ENCODE measurements at places on chromosomes 4 and X.

DNA sequence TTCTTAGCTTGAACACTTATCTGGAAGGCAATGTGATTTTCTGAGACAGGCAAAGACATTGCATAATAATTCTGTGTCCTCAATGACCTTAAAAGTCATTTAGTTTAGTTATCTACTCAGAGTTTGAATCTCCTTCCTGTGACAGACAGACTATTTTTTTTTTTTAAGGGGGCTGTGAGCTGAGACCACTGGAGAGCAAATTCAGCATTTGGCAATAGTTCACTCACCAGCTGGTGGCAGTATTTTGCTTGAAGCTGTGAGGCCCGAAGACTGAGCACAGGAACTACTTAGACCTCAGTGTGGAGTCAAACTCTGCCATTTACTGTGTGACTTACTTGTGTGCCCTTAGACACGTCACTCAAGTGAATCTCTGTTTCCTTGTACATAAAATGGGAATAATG lies 22.9 kb upstream of the CPE start:
- DNase-seq: peak; percentile 62

DNA sequence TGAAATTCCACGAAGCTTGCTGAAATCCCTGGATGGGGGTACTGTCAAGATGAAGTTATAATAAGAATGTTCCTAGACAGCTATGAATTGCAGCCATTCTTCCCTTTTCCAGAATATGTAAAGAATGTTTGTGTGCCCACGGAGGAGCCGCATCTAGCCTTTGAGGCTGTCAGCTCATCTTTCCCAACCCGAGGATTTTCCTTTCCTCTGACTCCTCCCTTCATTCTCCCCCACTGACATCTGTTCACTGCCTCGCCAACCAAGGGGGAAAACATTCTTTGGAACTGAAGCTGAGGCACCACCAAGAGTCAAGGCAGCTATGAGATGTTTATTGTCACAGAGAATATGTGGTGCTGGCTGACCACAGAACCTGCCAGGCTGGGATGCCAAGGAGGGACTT lies 8.8 kb downstream of the NHSL2 start:
- DNase-seq: no peak

DNA sequence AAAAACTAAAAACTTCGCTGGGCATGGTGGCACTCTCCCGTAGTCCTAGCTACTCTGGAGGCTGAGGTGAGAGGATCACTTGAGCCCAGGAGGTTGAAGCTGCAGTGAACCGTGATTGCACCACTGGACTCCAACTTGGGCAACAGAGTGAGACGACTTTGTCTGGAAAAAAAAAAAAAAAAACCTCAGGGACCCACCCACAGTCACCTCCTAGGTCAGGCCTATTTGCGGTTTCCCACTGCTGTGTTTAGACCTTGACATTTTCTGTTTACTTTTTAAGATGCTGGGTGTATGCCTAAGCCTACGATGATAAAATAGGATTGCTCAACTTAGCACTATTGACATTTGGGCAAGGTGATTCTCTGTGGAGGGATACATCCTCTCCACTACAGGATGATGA lies 197.4 kb upstream of the TBL1X start:
- no peak for DNase-seq

DNA sequence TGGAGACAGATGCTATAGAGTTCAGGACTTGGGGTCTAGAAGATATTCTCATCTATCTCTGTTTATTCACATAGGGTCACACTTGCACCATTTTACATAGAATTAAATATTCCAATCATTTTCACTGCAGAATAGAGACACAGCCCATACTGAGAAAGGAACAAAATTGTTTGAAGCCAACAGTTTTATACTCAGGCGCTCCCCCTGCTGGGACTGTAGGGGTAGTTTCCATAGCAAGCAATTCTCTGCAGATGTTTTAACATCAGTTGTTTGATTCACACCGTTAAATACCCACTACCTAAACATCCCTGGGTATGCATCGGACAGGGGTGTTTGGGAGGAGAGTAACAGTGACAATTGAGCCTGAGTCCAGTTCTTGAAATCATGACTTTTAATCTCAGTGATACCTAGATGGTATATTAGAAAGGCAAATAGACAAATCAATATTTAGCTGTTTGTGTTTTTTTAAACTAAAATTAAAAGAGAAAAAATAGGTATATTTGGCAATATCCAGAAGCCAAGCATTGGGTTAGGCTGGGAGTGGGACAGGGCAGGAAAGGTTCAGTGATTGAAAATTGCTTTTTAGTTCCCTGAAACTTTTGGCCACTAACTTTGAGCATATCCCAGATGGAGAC lies 33.8 kb downstream of the LONRF3 start:
- DNase-seq: peak; percentile 20

DNA sequence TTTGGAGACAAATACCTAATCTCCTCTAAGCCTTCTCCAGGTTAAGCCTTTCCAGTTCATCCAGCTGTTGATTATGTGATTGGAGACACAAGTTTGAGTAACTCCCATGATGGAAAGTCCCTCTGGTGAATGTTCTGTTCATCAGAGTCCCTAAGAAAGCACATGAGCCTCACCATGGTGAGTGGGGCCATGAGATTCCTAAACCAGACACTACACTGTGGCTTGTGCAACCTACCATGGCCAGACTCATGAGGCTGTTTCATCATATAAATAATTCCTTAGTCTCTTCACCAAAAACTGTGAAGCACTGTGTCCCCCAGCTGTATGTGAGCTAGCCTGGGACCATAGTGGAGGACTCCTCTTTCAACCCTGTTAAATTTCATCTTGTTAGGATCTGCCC lies 14.4 kb downstream of the PKD2 start:
- DNase-seq: no peak

- DNase-seq: no peak
Measured at GRCh38 chrX:18691431-18691830, 16.0 kb upstream of the PPEF1 start.

GRCh38 chr4:153024466-153024865 lies 88.3 kb downstream of the FHDC1 start:
- no peak for DNase-seq

DNA sequence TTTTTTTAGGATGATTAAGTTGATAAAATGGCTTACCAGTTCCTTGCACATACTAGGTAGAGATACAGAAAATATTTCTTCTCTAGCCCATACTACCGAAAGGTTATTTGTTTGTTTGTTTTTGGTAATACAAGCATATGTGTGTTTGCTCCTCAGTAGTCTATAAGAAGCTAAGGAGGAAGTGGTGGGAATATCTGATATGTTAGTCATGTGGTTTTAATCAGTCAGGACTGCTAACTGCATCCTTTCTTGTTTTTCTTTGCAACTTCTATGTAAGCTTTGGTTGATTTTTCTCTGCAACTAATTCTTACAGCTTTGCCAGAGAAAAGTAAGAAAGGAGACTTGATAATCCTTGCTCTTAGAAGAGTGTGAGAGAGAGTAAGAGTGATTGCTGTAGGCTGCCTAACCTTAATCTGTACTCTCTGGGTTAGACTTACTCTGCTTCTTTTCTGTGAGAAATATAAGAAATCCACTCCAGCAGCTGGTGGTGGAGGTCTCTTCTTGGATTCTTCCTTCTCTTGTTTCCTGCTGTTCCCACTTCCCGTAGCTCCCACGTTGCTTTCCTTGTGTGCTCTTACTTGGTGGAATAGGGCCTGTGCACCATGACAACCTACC lies 28.3 kb downstream of the SEPTIN11 start:
- no peak for DNase-seq

DNA sequence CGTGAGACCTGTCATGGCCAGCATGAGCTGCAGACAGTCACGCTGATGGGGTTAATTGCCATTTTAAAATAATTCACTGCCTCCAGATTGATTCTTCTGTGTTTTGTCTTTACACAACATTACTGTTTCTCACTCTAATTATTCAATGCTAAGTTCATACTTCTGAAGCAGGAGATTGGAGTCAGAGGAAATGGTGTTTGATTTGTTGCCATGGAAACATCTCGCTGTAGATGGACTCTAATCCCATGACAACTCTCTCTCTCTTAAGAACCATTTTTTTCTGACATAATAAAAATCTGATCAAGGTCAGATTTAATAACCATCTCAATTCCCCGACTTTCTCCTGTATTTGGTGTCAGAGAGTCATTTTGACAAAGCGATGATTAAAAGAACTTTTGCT lies 209.0 kb downstream of the IDS start:
- no peak for DNase-seq

DNA sequence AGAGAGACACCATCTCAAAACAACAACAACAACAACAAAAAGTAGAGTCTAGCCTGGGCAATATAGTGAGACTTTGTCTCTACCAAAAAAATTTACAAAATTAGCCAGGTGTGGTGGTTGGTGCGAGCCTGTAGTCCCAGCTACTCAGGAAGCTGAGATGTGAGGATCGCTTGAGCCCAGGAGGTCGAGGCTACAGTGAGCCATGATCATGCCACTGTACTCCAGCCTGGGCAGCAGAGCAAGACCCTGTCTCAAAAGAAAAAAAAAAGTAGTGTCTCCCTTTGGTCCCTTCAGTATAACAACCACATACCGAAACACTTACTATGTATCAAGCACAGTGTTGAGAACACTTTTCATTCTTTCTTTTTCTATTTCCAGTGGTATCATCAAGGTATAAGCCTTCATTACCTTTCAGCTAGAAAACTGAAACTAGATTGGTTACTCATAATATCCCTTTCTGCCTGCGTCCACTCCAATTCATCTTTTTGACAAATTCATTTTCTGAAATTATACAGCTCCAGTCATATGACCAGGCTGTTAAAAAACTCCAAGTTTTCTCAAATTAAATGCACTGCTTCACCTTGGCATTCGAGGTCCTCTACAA lies 54.1 kb downstream of the RPS6KA3 start:
- peak; percentile 44 for DNase-seq

DNA sequence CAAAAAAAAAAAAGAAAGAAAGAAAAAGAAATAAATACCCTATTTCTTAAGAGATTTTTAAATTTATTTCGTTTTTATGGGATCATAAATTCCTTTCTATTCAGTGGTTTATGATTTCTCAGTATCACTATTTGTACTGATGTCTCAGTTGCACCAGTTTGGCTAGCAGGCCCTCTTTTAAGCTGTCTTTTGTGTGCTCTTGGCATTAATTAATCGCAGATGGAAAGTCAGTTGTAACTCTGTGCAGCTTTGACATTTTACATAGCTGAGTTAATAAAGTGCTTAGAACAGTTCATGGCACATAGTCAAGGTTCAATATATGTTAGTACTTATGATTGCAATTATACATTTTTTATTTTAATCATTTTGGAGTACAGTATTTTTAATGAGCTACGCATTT lies 123.7 kb upstream of the NUDT6 start:
- DNase-seq: no peak

DNA sequence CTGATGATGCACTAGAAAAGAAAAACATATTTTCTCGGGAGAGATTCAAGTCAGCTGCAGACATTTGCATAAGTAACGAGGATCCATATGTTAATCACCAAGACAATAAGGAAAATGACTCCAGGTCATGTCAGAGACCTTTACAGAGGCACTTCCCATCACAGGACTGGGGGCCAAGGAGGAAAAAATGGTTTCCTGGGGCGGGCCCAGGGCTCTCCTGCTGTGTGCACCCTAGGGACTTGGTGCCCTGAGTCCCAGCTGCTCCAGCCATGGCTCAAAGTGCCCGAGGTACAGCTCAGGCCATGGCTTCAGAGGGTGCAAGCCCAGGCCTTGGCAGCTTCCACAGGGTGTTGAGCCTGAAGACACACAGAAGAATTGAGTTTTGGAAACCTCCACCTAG lies 415.4 kb upstream of the FRG1 start:
- no peak for DNase-seq

DNA sequence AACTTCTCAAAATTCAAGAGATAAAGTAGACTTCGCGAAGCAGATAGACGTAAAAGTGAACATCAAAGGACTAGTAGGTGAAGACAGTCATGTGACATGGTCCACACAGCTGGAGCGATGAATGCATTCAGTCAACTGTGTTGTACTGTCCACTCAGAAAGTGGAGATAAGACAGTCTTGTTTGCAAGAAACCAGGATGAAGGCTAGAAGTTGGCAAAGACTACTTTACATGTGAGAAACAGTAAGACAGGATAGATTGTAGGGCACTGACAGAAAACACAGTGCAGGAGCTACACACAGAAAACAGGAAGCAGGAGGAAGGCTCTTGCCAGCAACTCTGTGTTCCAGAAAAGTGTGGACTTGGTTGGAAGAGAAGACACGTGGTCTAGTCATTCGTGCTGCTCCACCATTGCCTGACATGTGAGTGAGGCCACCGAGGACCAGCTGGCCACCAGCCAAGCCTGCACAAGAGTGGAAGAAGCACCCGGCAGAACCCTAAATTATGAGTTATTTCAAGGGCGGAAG lies 78.9 kb downstream of the FAT1 start:
- DNase-seq: no peak

DNA sequence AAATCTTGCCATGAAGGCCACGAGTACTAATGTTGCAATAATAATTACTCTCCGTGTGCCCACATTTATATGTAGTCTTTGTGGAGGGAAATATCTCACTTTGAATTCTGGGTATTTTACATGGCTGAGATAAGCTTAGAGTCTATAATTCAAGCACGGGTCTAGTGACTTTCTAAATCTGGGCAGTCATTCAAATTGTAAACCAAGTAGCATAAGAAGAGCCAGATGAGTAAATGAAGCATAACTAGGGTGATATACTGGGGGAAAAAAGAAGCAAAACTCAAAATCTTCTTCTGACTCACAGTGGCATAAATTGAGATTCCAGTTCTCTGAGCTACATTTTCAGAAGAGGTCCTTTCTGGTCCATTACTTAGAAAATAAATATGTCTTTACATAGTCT lies 53.0 kb downstream of the MAPK10 start:
- no peak for DNase-seq

GRCh38 chr4:100644150-100644549 lies 126.3 kb upstream of the EMCN start:
- DNase-seq: no peak

DNA sequence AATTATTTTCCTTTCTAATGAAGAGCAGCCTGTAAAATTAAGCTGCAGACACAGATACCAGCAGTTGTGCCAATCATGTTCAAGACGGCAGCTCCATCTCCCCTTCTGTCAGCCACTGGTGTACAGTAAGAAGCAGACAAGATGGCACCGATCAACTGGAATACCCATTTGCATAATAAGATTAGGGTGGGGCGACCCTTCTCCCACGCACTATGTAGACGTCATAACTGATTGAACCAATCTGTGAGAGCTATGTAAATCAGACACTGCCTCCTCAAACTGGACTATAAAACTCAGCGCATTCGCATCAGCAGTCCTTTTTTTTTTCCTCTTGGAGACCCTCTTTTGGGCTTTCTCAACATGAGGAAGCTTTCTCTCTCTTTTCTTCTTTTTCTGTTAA lies 40.4 kb upstream of the INTS6L start:
- no peak for DNase-seq

DNA sequence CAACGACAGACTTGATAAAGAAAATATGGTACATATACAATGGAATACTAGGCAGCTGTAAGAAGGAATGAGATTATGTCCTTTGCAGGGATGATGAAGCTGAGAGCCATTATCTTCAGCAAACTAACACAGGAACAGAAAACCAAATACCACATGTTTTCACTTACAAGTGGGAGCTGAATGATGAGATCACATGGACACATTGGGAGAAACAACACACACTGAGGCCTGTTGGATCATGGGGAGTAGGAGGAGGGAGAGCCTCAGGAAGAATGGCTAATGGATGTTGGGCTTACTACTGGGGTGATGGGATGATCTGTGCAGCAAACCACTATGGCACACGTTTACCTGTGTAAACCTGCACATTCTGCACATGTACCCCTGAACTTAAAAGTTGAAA lies 209.7 kb downstream of the SPRY1 start:
- DNase-seq: no peak

GRCh38 chrX:138858438-138858837 lies 146.9 kb upstream of the FGF13 start:
- DNase-seq: no peak

Measured in GM12865 (cell line).